ENCODE measurements at places on chromosomes 1 and 21.

DNA sequence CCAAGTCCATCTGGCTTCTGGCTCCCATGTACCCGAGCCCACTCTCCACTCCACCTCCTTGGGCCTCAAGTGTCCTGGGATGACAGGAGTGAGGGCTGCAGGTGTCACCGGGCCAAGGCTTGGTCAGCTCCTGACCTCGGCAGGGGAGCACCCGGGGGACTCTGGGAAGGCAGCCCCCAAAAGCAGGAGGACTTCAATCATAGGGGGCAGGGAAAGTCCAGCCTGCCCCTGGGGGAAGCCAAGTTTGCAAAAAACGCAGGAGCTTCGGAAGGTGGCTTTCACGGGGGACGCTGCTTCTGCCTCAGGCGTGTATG, 56.8 kb downstream of the KCNAB2 start:
- DNase-seq = no peak

- no peak for DNase-seq
These were observed 378.9 kb downstream of the DUSP10 start for GRCh38 chr1:221363039-221363438.

- DNase-seq = no peak
These were observed 11.4 kb downstream of the ZBTB48 start for GRCh38 chr1:6591222-6591621.

GRCh38 chr1:27689423-27690173, 17.6 kb upstream of the IFI6 start:
- no peak for DNase-seq

- no peak for DNase-seq
These were observed 8.3 kb downstream of the DNAI4 start for GRCh38 chr1:66916320-66916719.

GRCh38 chr1:17194615-17195528, 10.1 kb upstream of the PADI1 start:
- no peak for DNase-seq
